ENCODE measurements at places on chromosomes 16 and 17.

GRCh38 chr16:68065716-68066305, 19.4 kb upstream of the NFATC3 start:
- DNase-seq = no peak

- DNase-seq = no peak
Measured at GRCh38 chr17:47937941-47938340, 3.4 kb upstream of the PNPO start.

DNA sequence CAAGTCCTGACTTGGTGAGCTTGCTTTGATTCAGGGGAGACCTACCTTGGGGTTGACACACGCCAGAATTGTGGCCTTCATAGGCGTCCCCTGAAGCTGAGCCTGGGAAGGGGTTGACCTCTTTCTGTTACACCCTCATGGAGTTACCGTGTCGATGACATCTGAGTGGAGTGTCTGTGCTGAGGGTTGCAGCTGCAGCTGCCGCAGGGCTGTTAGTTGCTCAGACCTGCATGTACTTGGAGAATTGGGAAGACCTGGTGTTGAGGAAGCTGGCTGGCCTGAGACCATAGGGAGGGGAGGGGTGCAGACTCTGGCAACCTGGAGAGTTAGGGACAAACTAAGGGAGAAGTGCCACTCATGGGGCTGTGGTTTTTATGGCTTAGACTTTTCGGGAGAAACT, 9.6 kb downstream of the GSE1 start:
- DNase-seq = no peak

- DNase-seq = no peak
Measured at GRCh38 chr16:51343411-51343810, 192.3 kb upstream of the SALL1 start.

DNA sequence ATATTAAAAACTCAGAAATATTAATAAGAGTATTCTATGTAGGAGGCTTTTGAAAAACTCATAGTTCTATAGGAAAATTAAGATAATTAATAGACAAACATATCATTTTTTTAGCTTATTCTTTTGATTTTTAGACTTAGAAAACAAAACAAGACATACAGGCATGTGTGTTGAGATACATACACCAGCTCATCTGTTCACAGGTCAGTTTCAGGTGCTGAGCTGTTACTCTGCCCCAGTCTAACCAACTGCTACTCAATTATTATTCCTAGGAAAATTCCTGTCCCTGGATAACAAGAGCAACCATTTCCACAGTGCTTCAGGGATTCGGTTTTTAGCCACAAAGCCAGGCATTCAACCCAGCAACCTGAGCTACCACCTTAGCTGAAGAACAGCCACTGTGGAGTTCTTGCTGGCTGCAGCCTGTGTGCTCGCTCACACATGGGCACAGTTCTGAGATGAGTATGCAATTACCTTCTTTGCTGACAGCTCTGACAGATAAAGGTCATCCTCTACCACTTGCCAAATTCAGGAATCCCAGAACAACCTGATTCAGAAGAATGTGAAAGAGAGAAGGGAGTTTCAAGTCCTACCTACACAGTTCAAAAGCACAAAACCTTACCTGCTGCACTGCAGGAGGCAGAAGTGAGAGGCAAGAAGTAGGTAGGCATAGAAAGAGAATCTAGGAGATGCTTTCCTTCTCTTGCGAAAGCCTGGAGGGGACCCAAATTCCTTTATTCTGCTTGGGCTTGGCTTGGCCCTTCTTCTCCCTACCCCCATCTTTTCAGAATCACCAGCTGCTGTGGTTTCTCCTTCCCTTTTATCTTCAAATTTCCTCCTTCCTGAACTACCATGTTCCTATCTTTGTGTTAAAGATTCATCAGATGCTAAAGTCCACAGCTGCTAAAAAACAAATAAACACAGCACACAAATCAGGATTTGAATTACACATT, 62.7 kb downstream of the TEX2 start:
- no peak for DNase-seq

DNA sequence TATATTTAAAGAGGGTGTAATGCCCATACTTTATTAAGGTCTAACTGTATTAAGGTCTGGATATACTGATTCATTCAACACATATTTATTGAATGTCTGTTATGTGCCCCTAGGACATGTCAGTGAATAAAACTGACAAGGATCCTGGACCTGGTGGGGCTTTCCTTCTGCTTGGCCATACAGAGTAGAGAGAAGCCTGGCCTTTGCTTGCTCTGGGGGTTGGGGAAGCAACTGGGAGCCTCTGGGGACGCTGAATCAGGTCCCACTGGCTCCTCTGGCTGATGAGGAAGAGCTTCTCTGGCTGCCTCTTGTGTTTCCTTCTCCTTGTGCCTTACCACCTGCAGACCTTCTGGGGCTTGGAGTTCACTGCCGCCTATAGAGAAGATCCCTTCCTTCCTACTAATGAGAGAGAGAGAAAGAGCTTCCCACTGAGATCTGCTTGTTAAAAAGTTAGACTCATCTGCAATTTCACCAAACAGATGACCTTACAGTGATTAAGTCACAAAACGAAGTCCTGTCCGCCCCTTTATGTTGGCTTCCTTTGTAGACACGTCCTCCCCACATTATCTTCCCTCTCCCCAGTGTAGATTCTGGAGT, 49.7 kb downstream of the MSI2 start:
- no peak for DNase-seq

DNA sequence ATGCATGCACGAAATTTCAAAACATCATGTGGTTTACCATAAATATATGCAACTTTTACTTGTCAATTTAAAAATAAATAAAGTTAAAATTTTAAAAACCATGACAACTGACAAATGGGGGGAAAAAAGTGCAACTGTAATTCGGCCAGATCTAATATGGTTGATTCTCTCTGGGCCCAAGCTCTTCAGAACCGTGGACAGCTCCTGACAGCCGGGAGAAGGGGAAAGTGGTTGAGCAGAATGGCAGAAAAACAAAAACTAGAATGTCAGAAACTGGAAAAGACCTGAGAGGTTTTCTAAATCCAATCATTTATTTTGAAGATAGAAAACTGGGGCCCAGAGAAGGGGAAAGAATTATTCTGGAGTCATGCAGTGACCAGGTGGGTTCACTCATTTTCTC, 126.6 kb downstream of the TMEM132E start:
- no peak for DNase-seq

- no peak for DNase-seq
Measured at GRCh38 chr17:57350266-57350665, 93.9 kb downstream of the MSI2 start.

GRCh38 chr17:7888184-7888920, at the start of gene CHD3:
CHD3 (plus strand) TSS chr17:7888789; CDS start chr17:7889001, 212 bp downstream.
- peak; percentile 45 for DNase-seq

GRCh38 chr17:488993-489757, 136.6 kb upstream of the RPH3AL start:
- no peak for DNase-seq

DNA sequence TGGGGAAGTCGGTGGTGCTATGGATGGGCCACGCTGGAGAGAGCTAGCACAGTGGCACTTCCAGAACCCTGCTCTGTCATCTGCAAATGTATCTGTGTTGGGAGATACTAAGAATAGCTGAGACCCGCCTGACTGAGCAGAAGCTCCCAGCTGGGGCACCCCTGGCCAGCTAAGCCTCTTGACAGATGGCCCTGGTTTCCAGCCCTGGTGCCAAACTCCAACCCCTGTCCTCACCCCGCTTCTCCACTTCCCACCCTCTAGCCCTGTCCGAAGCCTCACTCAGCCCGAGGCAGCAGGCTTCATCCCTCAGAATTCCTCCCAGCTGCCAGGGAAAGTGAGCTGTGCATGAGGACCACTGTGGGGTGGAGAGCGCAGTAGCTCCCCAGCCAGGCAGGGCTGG, 124.4 kb downstream of the CCDC144A start:
- no peak for DNase-seq

GRCh38 chr16:86092586-86093480, 193.9 kb downstream of the IRF8 start:
- DNase-seq = no peak

- DNase-seq = no peak
Measured at GRCh38 chr17:2487306-2487705, 24.4 kb downstream of the METTL16 start.

- DNase-seq = no peak
Measured at GRCh38 chr16:50306287-50306686, 39.9 kb downstream of the ADCY7 start.

DNA sequence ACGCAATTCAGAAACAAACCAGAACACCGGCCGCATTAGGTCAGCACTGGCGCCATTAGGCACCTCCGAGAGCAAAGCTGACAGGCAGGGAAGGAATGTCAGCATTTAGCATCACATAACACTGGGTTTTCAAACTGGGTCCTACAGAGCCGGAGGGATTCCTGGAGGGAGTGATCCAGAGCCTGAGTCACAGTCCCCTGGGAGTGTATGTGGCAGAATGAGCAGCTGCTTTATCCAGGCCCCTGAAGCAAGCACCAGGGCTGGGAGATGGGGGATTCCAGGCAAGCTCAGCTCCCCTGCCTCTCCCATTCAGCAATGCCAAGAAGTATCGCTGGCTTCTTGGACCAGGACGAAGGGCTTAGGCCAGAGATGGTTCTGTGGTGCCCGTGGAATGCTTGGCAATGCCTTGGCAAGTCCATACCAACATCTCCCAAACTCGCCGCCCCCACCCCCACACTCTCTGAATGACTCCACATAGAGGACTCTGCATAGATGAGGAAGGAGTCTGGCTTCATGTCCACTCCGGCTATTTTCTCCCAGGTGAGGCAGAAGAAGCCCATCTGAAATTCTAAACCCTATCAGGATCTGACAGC, 20.4 kb downstream of the GAS7 start:
- DNase-seq = no peak

DNA sequence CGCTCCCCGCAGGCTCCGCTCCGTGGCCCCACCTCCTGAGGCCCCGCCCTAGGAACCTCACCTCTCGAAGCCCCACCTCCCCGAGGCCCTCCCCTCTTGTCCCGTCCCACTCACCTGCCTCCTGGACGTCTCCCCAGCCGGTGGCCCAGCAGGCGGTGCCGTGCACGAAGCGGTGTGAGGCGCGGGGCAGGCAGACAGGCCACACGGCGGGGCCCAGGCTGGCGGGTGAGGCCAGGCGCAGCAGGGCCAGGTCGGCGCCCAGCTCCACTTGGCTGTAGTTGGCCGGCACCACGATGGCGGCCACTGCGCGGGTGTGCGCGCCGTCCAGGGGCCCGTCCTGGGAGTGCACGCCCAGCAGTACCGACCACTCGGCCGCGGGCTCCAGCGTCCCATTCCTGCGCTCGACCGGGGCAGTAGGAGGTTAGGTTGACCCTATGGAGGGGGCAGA, 1.6 kb downstream of the PRSS36 start:
- no peak for DNase-seq

DNA sequence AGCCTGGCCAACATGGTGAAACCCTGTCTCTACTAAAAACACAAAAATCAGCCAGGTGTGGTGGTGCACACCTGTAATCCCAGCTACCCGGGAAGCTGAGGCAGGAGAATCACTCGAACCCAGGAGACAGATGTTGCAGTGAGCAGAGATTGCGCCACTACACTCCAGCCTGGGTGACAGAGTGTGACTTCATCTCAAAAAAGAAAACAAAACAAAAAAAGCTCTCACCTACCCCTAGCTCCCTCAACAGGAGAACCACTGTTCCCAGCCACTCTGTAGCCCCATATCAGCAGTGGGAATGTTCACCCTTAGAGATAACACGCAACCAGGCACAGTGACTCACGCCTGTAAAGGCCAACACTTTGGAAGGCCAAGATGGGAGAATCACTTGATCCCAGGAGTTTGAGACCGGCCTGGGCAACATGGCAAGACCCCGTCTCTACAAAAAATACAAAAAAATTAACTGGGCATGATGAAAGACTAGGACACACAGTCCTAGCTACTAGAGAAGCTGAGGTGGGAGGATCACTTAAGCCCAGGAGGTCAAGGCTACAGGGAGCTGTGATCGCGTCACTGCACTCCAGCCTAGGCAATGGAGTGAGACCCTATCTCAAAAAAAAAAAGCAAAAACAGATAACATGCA, 5.4 kb downstream of the TMC8 start:
- no peak for DNase-seq

GRCh38 chr17:2952174-2952845, 111.1 kb downstream of the OR1D5 start:
- DNase-seq = no peak

DNA sequence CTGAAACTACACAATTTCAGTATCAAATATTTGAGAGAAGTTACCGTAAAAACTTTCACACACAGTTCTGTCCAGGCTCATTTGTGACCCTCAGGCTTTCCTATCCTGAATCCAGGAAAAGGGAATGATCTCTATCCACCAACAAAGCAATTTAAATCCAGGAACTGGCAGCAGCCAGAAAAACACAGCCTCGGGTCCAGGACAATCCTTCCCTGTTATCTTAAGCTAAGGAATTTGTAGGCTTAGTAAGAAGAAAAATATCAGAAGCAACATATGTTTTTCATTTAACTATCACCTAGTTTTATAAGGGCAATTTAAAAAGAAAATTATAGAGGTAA, 47.1 kb downstream of the TEX2 start:
- DNase-seq = no peak

All from activated CD4-positive, alpha-beta T cell treated with anti-CD3 and anti-CD28 coated beads, Interleukin-2, amount 50 U/mL, for 1 hour (primary cell).